Cerebellum (tissue), 4 donors: ENCODE measurements at places on chromosomes 2 and 18. TPM values are rescaled to one million over a fixed set of nuclear protein-coding genes. Genes with fewer than 3 reads are reported as not detected.

The SH3RF3 gene
- 3.5 TPM for total RNA-seq

The ITGA6 gene
- total RNA-seq: 30.9 TPM

The SPEG gene
- 11.3 TPM for total RNA-seq

The IL1RL2 gene
- 0.73 TPM for total RNA-seq

- no peak for DNase-seq
Measured at GRCh38 chr2:187614756-187615155, 60.5 kb upstream of the TFPI start.

GRCh38 chr2:118878531-118879149, 31.2 kb upstream of the EN1 start:
- no peak for DNase-seq

DNA sequence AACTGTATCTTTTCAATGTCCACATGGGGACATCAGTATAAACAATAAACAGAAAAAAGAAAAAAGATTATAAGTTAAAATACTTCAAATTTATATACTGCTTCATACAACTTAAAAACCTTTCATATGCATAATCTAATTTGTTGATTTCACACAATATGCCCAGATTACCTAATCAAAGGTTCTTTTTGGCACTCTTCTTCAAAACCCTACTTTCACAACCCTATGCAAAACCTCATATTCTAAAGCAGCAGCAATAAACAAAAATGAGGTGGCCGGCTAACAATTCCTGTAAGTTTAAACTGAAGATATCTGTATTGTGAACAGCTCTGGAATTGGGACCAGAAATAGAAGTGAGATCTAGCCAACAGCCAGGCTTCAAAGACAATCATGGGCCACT, 28.6 kb downstream of the STK17B start:
- DNase-seq: no peak

- DNase-seq: no peak
Measured at GRCh38 chr2:166360906-166361305, 14.8 kb downstream of the SCN9A start.

GRCh38 chr2:178843697-178844096, 36.5 kb upstream of the TTN start:
- no peak for DNase-seq

DNA sequence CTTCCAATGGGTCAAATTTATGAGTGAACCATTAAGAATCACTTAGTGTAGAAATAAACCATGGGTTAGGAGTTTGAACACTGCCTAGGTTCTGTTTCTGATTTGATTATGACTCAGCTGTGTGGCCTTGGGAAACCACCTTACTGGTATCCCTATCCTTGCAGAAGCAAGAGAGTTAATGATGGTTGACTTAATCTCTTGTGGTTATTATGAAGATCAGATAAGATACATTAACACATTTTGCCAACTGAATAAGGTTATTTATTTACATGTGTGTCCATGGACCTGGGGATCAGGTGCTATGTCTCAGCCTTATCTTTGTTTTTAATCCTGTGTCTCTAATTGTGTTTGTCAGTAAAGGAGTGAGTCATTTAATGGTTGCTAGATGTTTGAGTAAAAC, 5.4 kb upstream of the KCNJ13 start:
- DNase-seq: no peak

GRCh38 chr2:206353685-206354084, 79.2 kb downstream of the ZDBF2 start:
- DNase-seq: no peak

- DNase-seq: peak; percentile 62
Measured at GRCh38 chr2:70984576-70985282, 6.3 kb downstream of the ANKRD53 start.

DNA sequence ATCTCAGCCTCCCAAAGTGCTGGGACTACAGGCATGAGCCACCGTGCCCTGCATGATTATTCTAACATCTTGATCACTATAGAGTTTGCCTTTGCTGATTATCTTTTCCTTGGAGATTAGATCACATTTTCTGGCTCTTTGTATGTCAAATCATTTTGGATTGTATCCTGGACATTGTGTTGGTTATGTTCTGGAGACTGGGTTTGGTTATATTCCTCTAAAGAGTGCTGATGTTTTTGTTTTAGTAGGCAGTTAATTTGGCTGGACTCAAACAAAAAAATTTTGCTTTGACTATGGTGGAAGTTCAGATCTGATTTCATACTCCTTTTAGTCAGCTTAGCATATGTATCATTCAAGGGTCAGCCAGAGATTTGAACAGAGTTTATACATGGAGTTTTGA, 26.4 kb downstream of the ETAA1 start:
- no peak for DNase-seq
